ENCODE measurements at places on chromosomes 4 and X.

- H3K4me3 ChIP-seq: no peak overlapping the region
- H3K27ac ChIP-seq: no peak overlapping the region
- no peaks in the 10 kb centered on the region for H3K36me3 ChIP-seq
Measured at GRCh38 chr4:158428242-158428641, 93.4 kb upstream of the RXFP1 start.

GRCh38 chrX:101208152-101208905 is 11.3 kb upstream of the DRP2 start:
- no peak for DNase-seq
- peak overlapping the region; percentile 39 for H3K27ac ChIP-seq
- peaks cover 4% of the 10 kb centered on the region for H3K36me3 ChIP-seq
- no peaks in the 10 kb centered on the region for H3K27me3 ChIP-seq
- no peak overlapping the region for H3K4me3 ChIP-seq

- no peak for DNase-seq
- H3K36me3 ChIP-seq: no peaks in the 10 kb centered on the region
- no peaks in the 10 kb centered on the region for H3K27me3 ChIP-seq
- no peak overlapping the region for H3K27ac ChIP-seq
- no peak overlapping the region for H3K4me3 ChIP-seq
- H3K4me1 ChIP-seq: no peaks in the 10 kb centered on the region
Measured at GRCh38 chrX:25968920-25969319, 169.2 kb upstream of the MAGEB18 start.

- no peak overlapping the region for H3K4me3 ChIP-seq
- no peaks in the 10 kb centered on the region for H3K36me3 ChIP-seq
- no peak for DNase-seq
- no peaks in the 10 kb centered on the region for H3K4me1 ChIP-seq
- no peaks in the 10 kb centered on the region for H3K27me3 ChIP-seq
Measured at GRCh38 chrX:100294965-100295364, 115.1 kb downstream of the PCDH19 start.
